ENCODE measurements at places on chromosomes 11 and 22.

- peak; percentile 67 for DNase-seq
Measured at GRCh38 chr22:36486619-36487384, 5.4 kb upstream of the TXN2 start.

DNA sequence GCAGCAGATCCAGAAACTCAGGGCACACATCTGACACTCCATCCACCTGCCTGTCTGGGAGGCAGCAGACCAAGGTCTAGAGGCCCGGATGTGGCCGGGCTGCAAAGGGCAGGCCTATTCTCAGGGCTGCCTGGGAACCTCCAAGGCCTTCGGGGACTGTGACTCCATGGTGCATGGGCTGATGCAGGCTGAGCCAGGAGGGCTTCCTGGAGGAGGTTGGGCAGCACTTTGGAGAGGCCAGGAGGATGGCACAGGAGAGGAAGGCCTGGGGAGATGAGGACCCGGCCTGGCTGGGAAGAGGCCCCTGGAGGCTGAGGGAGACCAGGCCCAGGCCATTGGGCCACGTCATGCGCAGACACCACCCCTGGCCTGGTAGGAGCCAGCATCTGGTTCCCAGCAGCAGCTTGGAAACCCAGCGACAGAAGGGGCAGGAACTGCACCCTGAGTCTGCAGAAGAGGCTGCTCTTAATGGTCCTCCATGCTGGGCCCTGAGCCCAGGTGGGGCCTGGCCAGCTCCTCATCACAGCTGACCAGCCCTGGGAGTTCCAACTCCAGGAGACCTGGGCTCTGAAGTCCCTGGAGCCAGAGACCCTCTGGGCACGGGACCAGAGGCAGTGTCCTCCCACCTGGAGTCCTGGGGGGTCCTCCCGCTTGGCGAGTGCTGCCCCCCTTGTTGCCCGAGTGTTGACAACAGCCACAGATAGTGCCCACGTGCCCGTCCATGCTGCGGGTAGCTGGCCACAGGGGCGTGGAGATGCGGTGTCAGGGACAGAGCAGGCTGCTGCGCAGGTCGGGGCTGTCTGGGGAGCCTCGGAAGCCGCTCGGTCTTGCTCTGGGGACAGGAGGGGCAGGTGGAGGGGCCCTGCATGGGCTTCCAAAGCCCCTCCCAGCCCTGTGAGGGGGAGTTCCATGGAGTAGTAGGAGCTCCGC is 5.5 kb downstream of the PHLDA2 start:
- no peak for DNase-seq

- no peak for DNase-seq
Measured at GRCh38 chr11:105644839-105645573, 35.1 kb downstream of the GRIA4 start.

GRCh38 chr11:118609380-118610224 is 2.2 kb downstream of the PHLDB1 start:
- peak; percentile 38 for DNase-seq

GRCh38 chr11:68882391-68882790 is 21.2 kb downstream of the MRPL21 start:
- DNase-seq, result no peak

- DNase-seq, result no peak
Measured at GRCh38 chr11:19910931-19911330, 198.3 kb downstream of the NAV2 start.

- no peak for DNase-seq
Measured at GRCh38 chr22:37175414-37176281, 12.4 kb downstream of the C1QTNF6 start.

- no peak for DNase-seq
Measured at GRCh38 chr11:46359953-46360352, 12.7 kb downstream of the DGKZ start.

DNA sequence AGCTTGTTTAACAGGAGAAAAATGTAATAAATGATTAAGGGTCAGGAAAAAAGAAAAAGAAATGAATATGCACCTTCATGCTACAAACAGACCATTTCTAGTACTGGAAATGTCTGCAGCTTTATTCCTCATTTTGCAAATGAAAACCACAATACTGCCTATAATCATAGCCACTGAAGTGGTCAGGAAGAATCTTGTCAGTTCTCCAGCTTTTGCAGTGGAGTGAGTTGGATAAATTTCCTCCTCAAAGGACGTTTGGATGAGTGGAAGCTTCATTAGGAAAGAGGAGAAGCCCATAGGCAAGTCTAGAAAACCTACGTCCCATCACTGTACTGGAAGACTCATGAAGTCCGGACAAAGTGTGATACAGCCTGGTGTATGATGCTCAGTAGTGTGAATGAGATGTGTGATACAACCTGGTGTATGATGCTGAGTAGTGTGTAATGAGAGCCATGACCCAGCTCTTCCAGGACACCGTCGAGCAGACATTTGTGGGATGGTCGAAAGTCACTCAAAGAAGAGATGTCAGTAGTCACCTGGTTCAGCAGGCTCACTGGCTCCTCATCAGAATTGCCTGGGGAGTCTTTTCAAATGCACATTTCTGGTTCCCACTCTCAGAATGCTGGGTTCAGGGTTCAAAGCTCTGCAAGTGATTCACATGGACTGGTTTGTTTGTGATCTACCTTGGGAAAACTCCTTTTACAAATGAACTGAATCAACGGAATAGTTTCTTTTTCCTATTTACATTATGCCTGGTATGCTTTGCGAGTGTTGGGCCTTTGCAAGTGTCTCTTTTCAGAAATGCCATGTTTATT is 101.3 kb downstream of the PDHX start:
- DNase-seq, result no peak

- DNase-seq, result peak; percentile 80
Measured at GRCh38 chr11:62545437-62546243, 966 bp downstream of the AHNAK start.

DNA sequence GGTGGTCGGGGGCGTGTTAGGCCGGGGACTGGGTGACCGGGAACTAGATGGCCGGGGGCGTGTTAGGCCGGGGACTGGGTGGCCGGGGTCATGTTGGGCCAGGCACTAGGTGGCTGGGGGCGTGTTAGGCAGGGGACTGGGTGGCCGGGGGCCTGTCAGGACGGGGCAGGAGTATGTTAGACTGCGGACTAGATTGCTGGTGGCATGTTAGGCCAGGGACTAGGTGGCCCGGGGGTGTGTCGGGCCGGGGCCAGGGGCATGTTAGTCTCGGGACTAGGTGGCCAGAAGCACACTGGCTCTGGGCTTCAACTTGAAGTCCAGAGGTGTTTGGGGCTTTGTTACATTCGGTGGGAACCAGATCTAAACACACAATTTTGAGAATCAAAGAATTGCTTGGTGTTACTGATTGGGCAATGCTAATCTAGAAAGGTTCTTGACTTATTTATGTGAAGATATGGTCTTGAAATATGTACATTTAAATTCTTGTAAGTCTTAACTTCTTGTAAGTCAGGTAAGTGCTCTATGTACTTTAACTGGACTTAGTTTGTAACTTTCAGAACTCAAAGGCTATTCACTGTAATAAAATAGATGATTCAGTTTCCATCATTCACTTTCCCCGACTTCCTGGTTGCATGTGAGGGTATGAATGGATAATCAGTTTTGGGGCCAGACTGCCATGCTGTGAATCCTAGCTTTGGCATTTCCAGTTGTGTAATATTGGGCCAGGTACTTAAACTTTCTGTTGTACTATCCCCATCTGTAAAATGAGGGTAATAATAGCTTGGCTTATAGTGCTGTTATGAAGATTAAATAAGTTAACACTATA is 1.1 kb downstream of the EXT2 start:
- DNase-seq, result no peak

DNA sequence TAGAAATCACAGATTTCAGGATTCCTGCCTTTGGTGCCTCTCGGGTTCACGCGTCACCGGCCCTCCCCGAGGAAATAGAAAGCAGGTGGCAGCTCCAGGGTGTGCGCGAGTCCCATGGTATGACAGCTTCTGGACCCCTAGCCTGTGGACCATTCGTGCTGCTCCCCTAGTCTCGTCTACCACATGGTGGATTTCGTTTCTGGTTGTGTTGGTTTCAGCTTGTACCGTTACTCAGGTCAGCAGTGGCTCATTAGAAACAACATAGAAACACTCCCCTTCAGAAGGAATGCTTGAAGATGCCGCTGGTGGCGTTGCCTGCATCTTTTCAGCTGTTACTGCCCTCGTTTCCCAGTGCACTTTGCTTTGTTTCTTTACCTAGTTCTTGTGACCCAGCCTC is 700 bp downstream of the TTC17 start:
- DNase-seq, result no peak

- no peak for DNase-seq
Measured at GRCh38 chr11:71452199-71453036, 585 bp upstream of the NADSYN1 start.

DNA sequence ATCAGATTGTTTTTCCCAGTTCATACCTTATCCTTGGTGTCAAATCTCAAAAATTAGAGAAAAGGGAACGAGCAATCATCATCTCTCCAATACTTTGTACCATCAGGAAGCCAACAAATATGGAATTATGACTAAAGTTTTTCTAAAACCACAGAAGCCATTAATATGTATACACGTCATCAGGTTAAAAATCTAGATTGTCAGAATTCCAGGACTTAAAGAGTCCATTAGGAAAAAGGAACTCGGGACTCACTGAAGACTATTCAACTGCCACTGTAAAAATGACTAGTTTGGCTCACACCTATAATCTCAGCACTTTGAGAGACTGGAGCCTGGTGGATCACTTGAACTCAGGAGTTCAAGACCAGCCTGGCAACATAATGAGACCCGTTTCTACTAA is 344.4 kb upstream of the LRRC4C start:
- no peak for DNase-seq

DNA sequence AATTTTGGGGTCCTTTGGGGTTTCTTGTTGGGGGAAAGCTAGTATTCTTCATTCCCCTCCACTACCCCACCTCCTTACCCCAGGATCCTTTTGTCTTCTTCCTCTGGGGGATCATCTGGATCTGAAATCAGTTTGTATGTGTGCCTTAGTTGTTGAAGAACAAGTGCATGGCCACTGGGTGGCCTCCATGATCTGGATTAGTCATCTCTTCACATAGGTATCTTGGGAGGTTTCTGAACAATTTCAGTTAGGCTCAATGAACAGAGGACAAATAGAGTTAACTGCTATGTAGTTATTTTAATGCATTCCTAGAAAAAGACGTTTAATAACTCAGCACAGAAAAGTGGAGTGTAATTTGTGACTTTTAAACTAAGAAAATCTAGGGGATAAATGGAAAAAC is 7.1 kb upstream of the VWA5A start:
- no peak for DNase-seq

GRCh38 chr22:35064664-35065063 is 1.3 kb upstream of the ISX start:
- DNase-seq, result no peak

DNA sequence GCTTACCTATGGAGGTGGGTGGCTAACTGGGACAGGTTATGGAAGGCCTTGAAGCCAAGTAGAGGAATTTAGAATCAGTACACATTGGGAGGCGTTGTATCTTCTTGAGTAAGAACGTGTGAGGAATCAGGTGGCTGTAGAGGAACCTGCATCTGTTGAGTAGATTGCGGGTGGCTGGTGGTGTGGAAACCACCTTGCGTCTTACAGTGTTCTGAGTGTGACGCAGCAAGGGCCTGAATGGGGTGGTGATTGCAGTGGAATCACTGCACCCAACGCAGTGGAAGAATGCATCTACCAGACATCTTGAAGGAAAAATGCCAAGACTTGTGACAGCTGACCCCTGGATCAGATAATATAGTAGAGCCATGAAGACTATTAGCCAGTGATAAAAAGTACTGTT is 110.8 kb upstream of the NNMT start:
- DNase-seq, result no peak

GRCh38 chr11:113305440-113306336 is 8.7 kb upstream of the TTC12 start:
- DNase-seq, result peak; percentile 76

DNA sequence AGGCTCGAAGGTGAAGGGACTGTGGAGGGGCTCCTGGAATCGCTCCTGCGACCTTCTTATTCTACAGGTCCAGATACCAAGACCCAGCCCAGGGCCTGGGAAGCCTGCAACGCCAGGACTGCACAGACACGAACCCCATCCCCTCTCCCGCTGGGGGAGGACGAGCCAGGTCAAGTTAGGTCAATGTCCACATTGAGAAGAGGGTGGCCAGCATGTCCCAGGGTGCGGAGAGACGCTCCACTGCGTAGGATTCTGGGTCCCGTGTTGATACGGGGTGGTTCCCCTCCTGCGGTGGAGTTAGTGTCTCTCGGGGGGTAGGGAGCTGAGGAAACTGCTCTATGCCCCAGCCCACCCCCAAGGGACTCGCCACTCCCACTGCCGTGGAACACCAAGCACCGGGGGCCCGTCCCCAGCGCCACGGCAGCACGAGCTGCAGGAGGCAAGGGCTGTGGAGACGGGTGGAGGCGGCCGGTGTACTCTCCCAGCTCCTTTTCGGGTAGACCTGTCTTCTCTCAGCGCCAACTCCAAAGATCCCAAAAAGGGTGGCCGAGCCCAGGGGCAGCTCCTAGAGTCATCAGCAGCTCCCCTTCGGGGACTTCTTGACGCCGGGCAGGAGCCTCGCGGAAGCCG is 1.6 kb downstream of the GSC2 start:
- no peak for DNase-seq

GRCh38 chr11:71446942-71447688 is 1.1 kb downstream of the DHCR7 start:
- no peak for DNase-seq

DNA sequence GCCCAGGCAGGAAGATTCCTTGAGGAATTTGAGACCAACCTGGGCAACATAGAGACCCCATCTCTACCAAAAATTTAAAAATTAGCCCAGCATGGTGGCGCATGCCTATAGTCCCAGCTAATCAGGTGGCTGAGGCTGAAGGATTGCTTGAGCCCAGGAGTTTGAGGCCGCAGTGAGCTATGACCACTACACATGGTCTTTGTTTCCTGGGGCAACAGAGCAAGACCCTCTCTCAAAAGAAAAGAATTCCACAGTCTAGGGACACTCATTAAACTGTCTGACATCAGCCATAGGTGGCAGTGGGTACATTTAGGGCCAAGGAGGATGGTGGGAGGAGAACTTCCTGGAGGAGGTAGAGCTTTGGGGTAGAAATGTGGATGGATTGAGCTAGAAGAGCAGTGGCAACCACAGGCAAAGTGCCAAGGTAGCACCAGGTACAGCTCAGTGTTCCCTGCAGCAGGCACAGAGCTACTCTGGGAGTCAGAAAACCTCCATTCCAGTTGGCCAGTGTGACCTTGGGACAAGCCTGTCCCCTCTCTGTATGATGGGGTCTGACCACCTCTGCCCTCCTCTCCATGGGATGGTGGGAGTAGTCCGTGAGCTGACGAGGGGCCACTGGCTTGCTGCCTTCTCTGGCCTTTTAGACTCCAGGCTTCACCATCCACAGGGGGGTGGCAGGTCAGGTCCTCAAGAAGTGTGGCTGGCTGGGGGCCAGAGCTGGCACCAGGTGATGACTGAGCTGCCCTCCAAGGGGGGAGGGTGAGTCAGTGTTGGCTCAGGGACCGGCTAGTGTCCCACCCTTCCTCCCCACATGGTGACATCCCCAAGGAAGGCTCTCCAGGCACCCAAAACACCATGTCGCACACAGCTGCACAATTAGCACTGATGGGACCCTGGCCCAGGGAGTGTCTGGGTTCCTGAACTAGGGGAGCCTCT is 3.7 kb upstream of the CLCF1 start:
- DNase-seq, result no peak

GRCh38 chr22:45930324-45930723 is 46.6 kb downstream of the WNT7B start:
- DNase-seq, result peak; percentile 46
